Activated CD4-positive, alpha-beta T cell treated with anti-CD3 and anti-CD28 coated beads for 1 hour (primary cell): ENCODE measurements at places on chromosomes 16 and 17.

DNA sequence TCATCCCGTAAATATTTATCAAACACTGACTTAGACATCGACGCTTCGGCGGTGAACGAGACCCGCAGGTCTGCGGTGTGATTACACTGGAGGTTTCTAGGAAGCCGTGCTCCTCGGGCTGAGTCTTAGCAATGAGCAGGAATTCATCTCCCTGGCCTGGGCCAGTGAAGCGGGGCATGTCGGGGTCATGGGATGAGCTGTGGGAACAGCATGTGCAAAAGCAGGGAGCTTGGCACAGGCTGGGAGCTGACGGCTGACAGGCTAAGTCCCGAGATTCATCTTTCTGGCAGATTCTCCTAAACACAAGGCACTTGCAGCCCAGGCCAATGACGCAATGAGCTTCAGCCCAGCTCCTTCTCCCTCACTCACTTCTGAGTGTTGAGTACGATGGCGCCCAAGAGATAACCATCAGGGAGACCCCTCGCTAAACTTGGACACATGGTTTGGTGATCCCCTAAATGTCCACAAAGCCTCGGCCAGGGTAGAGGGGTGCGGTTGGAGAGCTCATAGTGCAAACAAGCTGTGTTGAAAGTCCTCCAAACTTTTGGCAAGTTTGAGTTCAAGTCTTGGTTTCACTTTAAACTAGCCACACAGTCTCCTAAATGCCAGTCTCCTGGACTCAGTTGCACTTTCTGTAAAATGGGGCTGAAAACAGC is 12.8 kb downstream of the CRISPLD2 start:
- DNase-seq = no peak

DNA sequence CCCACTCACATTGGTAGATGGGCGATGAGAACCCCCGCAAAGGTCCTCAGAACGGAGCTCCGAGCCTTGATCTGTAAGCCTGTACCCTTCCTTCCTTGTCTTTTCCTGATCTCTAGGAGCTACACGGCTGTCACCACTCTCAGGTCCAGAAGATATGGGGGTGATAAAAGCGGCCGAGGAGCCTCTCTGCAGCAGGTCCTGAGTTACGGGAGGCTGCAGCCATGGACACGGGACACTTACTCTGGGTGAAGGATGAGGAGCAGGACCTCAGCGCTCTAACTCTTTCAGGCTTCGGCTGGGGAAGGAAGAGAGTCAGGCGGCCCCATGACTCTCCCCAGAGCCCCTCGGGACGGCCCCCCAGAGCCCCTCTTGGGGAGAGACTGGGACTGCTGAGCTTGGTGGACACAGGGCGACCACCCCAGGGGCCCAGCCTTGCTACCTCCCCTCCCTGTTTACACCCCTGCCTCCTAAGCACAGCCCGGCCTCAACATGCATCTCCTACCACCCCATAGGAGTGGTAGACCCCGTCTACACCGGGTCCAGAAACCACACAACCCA is 74.4 kb downstream of the SDK2 start:
- no peak for DNase-seq

DNA sequence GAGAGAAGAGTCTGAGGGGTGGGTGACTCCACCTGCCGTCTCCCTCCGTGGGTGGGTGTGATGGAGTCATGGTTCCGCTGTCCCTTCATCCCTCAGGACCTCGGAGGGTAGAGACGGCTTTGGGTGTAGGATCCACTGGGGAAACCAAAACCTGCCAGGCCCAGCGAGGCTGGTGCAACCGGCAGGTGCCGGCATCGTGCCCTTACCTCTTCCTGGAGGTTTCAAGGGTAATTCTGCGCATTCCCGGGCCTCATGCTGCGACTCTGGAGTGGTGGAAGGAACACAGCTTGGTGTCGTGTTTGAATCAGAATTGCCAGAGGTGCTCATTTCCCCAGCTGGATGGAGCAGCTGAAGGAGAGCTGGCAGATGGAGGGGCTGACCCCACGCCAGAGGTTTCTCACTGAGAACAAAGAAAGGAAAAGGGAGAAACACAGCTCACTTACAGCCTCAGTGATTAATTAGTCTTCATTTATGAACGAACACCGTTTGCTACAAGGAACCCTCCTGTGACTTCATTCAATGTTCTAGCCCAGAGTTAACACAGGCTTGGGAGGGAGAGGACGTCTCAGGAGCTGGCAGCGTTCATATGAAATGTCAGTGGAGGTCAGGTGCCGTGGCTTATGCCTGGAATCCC is 16.3 kb upstream of the ATP2A3 start:
- DNase-seq = no peak

DNA sequence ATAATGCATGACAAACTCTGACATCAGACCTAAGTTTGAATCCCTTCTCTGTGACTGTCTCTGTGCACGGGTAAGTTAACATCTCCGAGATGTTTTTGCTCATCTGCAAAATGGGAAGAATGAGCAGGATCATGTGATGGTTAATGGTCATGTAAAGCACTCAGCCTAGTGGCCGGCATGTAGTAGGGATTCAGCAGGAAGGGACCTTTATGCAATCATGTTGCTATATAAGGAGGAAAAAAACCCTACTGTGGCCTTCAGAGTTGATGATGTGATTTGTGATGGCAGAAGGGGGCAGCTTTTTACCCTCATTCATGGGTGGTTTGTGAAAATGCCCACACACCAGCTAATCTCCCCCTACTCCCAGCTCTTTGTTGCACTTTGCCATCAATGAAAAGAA is 24.1 kb downstream of the CLEC16A start:
- DNase-seq = no peak

DNA sequence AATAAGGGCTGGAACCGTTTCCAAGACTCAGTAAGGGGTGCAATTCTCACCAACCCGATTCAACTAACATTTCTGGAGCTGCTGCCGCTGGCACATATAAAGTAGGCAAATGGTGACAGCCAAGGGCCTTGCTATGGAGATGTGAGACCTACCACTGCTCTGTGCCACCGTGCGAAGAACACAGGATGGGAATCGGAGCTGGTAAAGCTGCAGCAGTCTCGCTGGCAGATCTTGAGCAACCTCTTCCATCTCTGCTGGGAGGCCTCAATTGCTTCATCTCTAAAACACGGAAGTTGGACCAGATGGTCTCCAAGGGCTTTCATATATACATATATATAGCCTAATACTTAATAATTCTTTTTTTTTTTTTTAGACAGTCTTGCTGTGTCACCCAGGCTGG is 128.9 kb upstream of the RCVRN start:
- no peak for DNase-seq

- no peak for DNase-seq
Measured at GRCh38 chr16:67263201-67263600, 14.4 kb downstream of the SLC9A5 start.

- no peak for DNase-seq
Measured at GRCh38 chr17:27475070-27475673, 18.9 kb downstream of the KSR1 start.

GRCh38 chr17:18977021-18977420 is 25.1 kb downstream of the SLC5A10 start:
- no peak for DNase-seq

- no peak for DNase-seq
Measured at GRCh38 chr16:2948807-2949704, 15.0 kb upstream of the KREMEN2 start.

- DNase-seq = no peak
Measured at GRCh38 chr17:50380369-50381259, 7.6 kb downstream of the EME1 start.

GRCh38 chr16:57764341-57765159 is 29.0 kb downstream of the KATNB1 start:
- no peak for DNase-seq

DNA sequence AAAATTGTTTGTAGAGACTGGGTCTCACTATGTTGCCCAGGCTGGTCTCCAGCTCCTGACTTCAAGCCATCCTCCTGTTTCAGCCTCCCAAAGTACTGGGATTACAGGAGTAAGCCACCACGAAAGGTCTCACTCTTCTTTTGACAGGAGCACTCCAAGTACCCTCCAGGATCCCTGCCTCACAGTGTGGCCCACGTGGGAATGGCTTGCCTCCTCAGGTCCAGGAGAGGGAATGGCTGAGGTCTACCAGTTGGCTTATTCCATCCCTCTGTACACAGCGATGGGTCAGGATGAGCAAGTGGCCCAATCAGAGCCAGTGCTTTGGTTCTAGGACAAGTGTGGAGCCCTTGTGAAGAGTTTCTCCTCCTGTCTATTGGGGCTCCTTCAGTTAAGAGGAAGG is 73.7 kb upstream of the ZNF423 start:
- no peak for DNase-seq

DNA sequence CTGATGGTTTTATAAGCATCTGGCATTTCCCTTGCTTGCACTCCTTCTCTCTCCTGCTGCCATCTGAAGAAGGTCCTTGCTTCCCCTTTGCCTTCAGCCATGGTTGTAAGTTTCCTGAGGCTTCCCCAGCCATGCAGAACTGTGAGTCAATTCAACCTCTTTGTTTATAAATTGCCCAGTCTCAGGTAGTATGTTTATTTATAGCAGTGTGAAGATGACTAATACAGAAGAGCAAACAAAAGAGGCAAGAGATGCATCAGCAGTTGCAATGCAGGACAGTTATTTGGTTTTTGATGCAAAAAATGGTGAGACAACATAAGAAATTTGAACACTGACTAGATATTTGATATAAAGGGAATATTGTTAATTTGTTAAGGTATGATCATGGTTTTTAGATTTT is 16.8 kb downstream of the TMEM100 start:
- no peak for DNase-seq

DNA sequence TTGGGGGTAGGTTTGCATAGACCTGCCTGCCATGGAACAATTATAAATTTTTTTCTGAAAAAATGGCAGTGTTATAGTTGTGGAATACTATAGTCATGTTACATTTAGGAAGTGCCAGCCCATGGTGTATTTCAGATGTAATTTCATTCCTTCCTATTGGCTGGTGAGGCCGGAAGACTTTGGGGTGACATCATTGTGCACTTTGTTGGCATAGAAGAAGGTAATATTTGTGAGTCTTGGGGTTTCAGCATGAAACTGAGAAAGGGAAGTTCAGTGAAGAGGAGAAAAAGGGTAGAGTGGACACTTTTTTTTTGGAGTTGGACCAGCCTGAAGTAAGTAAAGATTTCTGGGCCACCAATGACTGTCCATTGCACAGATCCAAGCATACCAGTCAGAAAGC is 16.0 kb upstream of the HEATR6 start:
- DNase-seq = no peak

- no peak for DNase-seq
Measured at GRCh38 chr16:31568577-31569359, 41.1 kb downstream of the AHSP start.

DNA sequence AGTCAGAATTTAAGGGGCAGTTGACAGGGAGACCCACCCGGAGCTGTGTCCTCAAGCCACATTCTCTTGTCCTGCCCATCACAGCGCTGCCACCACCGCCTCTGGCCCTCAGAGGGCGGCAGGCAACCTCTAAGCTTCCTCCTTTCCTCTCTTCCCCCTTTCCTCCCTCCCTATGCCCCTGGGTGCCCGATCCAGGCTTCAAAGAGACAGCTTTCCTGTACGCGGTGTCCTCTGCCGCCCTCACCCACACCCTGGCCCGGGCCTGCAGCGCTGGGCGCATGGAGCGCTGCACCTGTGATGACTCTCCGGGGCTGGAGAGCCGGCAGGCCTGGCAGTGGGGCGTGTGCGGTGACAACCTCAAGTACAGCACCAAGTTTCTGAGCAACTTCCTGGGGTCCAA is 23.5 kb downstream of the WNT9B start:
- no peak for DNase-seq

DNA sequence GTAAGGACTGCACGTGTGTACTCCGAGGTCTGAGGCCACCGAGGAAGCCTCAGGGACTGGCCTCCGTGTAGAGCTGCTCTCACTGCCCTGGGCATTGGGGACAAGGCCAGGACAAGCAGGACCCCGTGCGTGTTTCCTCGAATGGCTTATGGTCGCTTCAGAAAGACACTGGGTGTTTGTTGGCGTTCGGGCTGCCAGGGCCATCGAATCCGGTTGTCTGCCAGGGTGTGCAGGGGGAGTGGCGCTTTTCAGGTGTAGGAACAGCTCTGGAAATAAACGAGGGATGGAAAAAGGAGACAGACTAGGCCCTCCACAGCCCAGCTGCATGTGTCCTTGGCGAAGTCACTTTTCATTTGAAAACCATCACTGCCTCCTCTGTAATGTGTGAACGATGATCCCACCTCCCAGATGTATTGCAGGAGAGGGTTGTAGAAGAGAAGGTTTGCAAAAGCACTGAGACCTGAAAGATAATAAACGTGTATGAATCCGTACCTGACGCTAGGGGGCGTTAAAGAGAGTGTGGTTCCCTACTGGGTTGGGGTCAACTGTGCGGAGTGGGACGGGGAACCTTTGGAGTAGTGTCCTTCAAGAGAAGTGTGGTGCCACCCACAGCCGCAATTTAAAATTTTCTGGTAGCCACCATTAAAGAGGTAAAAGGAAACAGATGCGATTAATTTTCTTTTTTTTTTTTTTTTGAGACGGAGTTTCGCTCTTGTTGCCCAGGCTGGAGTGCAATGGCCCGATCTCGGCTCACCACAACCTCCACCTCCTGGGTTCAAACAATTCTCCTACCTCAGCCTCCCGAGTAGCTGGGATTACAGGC is 2.1 kb upstream of the ZSCAN10 start:
- DNase-seq = no peak

DNA sequence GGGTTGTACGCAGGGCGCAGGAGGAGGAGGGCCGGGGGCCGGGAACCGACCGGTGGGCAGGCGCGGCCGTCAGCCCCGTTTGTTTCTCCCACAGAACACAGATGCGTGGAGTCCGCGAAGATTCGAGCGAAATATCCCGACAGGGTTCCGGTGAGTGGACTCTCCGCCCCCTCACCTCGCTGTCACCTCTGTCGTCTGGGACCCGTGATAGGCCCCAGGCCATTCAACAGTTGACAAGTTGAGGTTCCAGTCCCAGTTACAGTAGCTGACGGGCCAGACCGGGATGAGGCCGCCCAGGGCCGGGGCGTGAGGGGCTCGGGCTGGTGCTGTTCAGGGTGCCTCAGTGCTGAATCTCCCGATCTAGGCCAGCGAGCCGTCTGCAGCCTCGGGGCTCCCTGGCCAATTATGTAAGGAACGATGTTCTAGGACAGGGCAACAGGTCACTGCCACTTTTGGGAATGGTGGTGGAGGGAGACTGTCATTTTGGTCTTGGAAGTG is 628 bp downstream of the GABARAPL2 start:
- no peak for DNase-seq

DNA sequence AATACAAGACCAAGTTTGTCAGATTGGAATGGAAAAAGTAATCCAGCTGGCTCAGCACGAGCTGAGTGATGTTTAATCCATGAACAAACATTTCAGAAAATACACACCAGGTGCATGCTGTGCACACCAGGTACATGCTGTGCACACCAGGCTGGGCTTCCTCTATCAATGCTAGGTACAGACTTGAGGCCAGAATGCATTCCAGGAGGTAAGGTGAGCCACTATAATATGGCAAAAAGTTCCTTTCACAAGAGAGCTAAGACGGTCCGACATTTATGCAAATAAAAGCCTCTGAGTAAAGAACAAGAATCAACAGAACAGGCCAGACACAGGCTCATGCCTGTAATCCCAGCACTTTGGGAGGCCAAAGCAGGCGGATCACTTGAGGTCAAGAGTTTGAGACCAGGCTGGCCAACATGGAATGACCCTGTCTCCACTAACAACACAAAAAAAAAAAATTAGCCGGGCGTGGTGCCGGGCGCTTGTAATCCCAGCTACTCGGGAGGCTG is 128.2 kb downstream of the ZNF778 start:
- no peak for DNase-seq
